Activated naive CD8-positive, alpha-beta T cell treated with anti-CD3 and anti-CD28 coated beads, Interleukin-2, amount 50 U/mL, for 16 hours (primary cell): ENCODE measurements at places on chromosomes 4 and X.
A peak's percentile ranks its signal among the peaks of the same experiment; 100 is the strongest.

- no peak for DNase-seq
Observed at GRCh38 chr4:12889054-12889453, 595.1 kb downstream of the RAB28 start.

DNA sequence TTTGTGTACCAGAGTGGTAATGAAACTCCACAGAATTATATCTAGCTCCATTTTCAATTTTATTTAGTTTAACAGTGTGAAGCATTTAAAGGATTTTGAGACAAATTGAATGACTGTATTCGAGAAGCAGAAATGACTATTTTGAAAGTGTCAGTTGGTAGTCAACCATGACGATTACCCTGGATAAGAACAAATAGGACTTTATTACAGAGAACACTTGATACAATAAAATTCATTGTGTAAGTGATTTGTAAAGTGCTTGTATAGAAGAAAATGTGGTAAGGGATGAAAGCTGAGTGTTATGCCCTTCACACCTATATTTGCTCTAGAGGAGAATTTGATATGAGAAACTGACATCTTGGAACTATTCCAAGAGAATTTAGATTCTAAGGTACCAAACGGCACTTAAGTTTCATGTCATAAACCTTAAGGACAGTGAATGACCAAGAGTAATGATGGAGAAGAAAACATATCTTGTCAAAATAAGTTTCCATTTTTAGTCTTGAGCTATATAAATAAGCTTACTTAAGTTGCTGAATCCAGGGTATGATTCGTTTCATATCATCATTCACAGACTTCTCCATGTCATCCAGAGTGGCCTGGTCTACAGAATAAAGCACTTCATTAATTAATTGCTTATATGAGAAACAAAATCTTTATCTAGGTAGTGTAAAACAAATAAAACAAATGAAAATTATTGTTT lies 34.6 kb downstream of the MED14 start:
- no peak for DNase-seq

GRCh38 chr4:102219129-102219528 lies 126.2 kb downstream of the SLC39A8 start:
- DNase-seq: no peak

DNA sequence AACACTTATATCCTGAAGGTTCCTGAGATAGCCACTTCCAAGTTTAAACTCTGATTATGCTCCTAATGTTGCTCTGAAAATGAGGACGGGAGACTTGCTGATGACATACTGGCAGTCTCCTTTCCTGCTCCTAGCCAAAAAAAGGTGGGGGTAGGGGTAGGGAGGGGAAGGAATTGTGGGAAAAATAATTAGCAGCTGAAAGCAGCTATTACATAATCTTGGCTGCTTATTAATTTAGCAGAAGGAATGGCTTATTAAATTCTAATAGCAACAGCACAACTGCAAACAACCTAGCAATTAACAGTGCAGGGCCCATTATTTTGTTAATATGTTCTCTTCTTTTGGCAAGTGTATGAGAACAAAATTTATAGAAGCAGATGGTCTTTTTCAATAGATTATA lies 2.0 kb upstream of the AP1S2 start:
- no peak for DNase-seq

GRCh38 chr4:165204462-165204830 lies 2.9 kb upstream of the KLHL2 start:
- DNase-seq: no peak

GRCh38 chrX:1422135-1422465 lies 30.2 kb upstream of the SLC25A6 start:
- DNase-seq: no peak

- DNase-seq: no peak
Observed at GRCh38 chr4:147247579-147247978, 233.3 kb upstream of the EDNRA start.

- DNase-seq: no peak
Observed at GRCh38 chrX:57289089-57289488, 2.6 kb downstream of the FAAH2 start.

- DNase-seq: no peak
Observed at GRCh38 chr4:17765514-17766286, 15.7 kb downstream of the FAM184B start.

DNA sequence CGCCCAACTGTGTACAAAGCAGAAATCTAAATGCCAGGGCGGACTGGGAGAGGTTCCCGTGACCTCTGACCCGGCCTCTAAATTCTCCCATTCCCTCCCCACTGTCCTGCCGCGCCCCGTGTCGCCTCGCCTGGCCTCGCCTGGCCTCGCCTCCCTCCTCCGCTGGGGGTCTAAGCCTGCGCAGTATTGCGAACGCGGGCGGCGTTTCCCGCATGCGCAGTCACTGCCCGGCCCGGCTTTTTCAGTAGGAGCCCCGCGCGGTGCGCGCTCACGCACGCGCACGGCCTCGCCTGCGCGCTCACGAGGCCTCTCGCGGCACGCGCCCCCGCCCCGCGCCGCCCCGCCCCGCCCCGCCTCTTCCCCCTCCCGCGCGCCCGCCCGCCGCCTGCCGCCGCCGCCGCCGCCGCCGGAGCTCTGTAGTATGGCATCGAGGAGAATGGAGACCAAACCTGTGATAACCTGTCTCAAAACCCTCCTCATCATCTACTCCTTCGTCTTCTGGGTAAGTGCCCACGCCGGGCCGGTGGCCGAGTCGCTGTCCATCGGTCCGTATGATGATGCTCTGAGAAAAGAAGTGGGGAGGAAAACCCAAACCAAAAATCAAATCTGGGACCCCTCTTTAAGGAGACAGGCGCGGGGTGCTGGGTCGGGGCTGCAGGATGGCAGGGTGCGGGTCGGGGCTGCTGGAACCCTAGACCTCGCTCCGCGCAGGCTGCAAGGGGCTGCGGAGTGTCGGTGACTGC lies at the start of gene TSPAN7:
Gene TSPAN7 (plus strand): TSS at position 417 of the 743 bp plus-strand sequence. CDS start 5 bp downstream, at position 422.
- DNase-seq: peak; percentile 54

GRCh38 chrX:136963973-136964372 lies 69.8 kb downstream of the GPR101 start:
- DNase-seq: no peak

- no peak for DNase-seq
Observed at GRCh38 chr4:150588316-150588715, 6.4 kb downstream of the MAB21L2 start.

DNA sequence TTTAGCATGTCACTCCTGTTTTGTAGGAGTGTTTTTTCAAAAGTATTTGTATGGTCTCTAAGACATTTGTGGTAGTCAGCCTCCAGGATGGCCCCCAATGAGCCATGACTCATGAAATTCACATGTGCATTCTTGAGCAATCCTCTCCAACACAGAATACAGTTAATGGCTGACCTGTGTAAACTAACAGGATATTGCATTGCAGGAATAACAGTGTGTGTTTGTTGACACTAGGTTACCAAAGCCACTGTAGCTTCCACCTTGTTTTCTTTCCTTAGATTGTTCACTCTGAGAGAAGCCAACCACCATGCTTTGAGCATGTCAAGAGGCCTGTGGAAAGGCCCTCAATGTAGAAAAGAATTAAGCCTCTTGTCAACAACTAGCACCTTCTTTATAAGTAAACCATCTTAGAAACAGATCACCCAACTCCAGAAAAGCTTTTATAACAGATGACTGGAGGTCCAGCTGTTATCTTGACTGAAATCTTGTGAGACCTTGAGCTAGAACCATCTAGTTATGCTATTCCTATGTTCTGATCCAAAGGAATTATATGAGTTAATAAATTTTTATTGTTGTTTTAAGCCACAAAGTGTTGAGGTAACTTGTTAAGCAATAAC lies 28.5 kb downstream of the TBCK start:
- DNase-seq: no peak

DNA sequence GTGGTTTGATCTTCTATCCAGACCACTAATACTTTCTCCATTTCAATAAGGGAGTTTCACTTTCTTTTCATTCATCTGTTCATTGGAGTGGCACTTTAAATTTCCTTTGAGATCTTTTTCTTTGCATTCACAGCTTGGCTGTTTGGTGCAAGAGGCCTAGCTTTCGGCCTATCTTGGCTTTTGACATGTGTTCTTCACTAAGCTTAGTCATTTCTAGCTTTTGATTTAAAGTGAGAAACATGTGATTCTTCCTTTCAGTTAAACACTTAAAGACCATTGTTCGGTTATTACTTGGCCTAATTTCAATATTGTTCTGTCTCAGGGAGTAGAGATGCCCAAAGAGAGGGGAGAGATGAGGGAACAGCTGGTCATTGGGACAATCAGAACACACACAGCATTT lies 24.3 kb downstream of the CXCL13 start:
- no peak for DNase-seq

GRCh38 chr4:86280246-86280645 lies 79.6 kb downstream of the MAPK10 start:
- no peak for DNase-seq

DNA sequence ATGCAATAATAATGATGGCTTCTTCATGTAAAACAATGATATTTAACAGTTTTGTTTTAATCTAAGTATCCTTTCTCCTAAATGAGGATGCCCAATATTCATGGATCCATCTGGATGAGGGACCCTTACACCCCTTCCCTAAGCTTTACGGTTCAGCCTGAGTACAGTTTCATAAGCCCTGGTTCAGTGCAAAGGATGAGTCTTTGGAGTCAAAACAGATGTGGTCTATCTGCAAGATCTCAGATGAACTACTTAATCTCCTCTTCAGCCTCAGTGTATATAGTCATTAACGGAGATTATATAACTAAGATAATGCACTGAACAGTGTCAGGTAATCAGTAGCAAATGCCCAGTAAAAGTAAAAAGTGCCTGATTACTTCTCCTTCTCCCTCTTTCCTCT lies 22.1 kb downstream of the ANXA5 start:
- DNase-seq: no peak

GRCh38 chr4:154305616-154306015 lies 186.0 kb downstream of the DCHS2 start:
- DNase-seq: no peak

DNA sequence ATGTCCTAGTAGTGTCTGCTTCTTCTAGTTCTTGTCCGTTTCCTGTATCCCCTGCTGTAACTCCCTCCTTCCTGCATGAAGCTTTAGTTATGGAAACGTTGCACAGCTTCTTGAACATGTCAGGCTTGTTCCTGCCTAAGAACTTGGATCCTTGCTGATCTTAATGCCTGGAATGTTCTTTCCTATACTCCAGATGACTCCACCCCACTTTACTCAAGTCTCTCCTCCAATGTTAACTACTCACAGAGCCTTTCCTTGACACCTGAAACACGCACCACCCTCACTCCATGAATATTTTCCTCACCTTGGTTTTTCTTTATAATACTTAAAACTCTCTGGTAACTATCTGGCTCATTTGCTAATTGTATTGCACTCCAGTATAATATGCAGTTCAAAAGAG lies 19.4 kb downstream of the MAGEC3 start:
- DNase-seq: no peak

- DNase-seq: no peak
Observed at GRCh38 chrX:117972711-117973109, 143.9 kb downstream of the KLHL13 start.

DNA sequence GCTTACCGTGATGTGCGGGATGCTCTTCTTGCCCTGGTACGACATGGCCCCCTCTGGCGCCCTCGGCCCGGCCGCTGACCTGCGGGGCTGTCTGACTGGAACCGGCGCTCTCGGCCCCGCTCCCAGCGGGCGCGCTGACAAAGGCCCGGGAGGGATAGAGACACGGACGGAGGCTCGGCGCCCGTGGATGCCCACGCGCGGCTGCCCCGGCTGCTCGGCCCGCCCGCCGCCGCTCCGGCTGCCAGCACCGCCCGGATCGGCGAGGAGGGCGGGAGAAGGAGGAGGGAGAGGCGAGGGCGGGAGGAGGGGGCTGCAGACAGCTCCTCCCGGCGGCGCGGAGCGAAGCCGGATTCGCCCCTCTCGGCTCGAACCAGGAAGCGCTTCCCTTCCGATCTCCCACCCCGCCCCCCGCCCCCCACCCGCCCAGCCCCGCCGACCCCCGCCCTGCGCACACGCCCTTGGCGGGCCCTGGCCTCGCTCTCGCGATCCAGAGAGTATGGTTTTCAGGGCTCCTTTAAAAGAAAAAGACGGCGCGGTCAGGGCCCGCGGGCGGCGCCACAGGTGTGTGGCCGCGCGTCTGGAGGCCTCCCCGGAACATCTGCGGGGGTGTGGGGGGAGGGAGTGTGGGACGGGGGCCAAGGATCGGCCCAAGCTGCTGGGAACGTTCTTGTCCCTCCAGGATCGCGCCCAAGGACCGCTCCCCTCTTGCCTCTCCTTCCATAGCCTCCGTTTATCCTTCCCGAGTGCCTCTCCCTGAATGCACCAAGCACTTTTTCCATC lies 4.5 kb downstream of the CRMP1 start:
- DNase-seq: no peak

- no peak for DNase-seq
Observed at GRCh38 chr4:116603096-116603495, 482.3 kb downstream of the TRAM1L1 start.

DNA sequence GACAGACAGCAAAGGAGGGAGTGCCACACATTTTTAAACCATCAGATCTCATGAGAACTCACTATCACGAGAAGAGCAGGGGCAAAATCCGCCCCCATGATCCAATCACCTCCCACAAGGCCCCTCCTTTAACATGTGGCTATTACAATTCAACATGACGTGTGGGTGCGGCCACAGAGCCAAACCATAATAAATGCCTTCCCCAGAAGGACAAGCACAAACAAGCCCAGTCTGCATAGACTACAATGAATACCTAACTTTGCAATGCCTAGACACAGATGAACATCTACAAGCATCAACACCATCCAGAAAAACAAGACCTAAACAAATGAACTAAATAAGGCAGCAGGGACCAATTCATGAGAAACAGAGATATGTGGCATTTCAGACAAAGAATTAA lies 12.3 kb downstream of the ETDA start:
- no peak for DNase-seq

GRCh38 chrX:72478853-72479252 lies 93.8 kb downstream of the HDAC8 start:
- DNase-seq: no peak

DNA sequence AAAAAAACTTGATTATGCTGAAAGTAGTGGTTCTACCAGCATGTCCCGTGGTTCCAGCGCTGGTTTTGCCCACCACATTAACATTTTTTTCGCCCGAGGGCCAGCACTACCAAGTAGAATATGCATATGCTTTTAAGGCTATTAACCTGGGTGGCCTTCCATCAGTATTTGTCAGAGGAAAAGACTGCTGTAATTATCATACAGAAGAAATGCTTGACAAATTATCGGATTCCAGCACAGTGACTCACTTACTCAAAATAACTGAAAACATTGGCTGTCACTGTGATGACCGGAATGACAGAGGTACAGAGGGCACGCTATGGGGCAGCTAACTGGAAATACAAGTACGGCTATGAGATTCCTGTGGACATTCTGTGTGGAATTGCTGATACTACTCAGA lies 34.6 kb downstream of the PRPS2 start:
- no peak for DNase-seq

GRCh38 chr4:188396037-188396436 lies 256.8 kb downstream of the TRIML1 start:
- no peak for DNase-seq

DNA sequence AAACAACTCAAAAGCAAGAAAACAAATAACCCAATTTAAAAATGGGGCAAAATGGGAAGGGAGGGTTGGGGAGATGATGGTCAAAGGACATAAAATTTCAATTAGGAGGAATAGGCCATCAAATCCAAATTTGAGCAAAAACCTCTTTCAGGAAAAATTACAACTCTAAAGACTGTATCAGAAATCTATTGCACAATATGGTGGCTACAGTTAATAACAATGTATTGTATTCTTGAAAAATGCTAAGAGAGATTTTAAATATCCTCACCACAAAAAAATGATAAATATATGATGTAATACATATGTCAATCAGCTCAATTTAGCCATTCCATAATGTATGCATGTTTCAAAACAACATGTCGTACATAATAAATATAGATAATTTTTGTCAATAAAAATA lies 60.7 kb downstream of the RELL1 start:
- no peak for DNase-seq

- no peak for DNase-seq
Observed at GRCh38 chr4:176789955-176790354, 2.8 kb downstream of the VEGFC start.
